HepG2 (cell line): ENCODE measurements at places on chromosomes 7 and 10. TPM values are rescaled to one million over a fixed set of nuclear protein-coding genes. Genes with fewer than 3 reads are reported as not detected.

EBF3 gene
- not detected in 2 replicates for total RNA-seq

PNLIPRP3 gene
- total RNA-seq, result not detected in 2 replicates

MYL10 gene
- not detected in 2 replicates for total RNA-seq

GSAP gene
- 15.6 and 34.6 TPM in 2 replicates for total RNA-seq

STOX1 gene
- total RNA-seq, result 6.0 and 9.4 TPM in 2 replicates

ASB13 gene
- 15.4 and 17.5 TPM in 2 replicates for total RNA-seq

SMC3 gene
- 48.0 and 85.7 TPM in 2 replicates for total RNA-seq

ZNF736 gene
- not detected in 2 replicates for total RNA-seq

CCDC7 gene
- total RNA-seq, result 0.93 and 1.8 TPM in 2 replicates

DNA sequence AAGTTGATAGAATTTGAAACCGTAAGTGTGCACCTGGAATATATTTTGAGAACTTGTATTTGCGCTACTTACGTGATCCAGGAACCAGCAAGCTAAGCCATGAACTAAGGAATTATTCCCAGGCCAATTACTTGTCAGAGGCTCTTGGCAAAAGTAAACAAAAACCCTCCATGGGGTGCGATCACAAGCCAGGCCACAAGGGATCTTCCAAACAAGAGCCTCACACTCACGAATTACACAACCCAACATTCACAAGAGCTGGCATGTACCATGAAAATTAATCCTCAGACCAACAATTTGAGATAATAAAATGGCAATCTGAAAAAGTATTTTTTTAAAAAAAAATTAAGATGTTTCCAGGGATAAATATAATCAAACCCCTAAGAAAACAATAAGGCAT is 467.0 kb upstream of the AKR1E2 start:
- DNase-seq, result no peak

DNA sequence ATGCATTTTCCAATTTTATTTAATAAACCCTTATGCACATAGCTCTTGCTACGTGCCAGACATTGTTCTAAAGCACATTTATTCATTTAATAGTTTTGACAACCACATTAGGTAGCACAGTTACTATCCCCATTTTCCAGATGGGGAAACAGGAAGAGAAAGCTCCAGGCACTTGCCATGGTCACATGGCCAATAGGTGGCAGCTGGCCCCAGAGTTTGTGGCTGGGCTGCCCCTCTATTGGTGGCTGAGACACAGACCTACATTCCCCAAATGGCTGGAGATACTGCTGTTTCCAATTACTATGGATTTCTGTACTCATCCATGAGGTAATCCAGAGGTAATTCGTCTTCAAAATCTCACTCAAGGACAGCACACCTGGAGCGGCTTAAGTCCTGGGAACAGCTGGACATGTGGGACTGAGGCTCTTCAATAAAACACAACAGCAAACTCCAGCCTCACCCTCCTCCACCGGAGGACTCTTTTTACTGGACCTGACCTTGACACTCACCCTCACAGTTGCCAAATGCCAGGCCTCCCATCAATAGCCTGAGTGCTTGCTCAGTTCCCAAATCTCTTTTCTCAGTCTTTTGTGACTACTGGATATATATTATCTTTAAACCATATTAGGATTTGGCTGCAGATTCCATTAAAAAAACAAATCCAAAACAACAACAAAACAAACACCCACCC is 106.1 kb downstream of the CLEC2L start:
- no peak for DNase-seq

DNA sequence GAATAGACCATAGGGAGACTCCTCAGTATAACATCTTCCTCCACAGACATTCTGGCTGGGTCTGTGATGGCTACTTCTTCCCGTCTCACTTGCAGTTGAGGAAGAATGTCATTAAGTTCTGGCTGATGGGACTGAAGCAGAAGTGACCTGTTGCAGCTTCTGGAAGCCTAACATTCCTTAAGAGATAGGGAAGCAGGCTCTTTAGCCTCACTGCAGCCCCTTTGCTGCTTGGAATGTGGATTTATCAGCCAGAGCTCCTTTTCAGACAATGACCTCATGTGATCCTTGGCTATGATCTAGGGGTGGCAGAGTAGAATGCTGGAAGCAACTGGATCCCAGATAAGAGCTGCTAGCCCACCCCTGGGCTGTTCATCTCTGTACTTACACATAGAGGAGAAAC is 142.5 kb downstream of the RNF216 start:
- no peak for DNase-seq

DNA sequence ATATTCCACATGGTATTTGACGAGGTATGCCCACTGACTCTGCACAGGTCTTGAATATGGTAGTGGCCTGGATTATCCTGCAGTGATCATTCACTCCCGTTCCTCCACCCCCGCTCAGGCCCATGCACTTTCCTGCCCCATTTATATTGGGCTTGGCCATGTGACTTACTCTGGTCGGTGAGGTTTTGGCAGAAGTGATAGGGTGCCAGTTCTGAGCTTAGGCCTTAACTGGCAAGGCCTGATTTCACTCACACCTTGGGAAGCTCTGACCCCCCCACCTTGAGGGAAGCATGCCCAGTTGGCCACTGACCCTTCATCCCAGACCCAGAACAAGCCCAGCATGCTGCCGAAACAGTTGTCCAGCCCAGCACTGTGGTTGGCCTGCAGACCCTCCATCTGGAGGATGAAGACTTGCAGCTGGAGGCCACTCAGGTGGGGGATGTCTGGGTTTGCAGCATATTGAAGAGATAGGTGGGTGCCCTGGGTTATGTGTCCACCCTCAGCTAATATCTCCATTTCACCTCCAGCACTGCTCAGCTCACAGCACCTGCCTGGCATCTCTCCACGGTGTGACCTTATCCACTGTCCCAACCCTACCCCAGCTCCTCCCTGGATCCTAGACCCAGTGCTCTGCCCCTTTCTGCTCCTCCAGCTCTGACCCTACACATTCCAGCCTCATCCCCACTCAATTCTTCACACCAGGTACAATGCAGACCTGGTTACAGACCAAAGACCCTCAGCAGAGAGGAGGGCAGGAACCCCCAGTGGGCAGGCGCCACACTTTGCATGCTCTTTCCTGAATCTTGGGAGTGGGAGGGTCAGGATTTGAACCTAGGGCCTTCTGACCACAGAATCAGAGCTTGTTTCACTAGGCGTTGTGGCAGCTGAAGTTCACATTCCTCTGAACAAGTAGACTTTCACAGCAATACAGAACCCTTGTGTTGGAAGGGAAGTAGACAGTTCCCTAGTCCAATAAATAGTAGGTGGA is 138.1 kb upstream of the CHST15 start:
- DNase-seq, result no peak

- no peak for DNase-seq
These were observed 136.9 kb upstream of the PRSS1 start for GRCh38 chr7:142612237-142612881.

GRCh38 chr10:93081318-93081717 is 7.6 kb downstream of the CYP26A1 start:
- DNase-seq, result no peak

GRCh38 chr7:8201846-8202441 is 60.0 kb downstream of the ICA1 start:
- DNase-seq, result no peak

DNA sequence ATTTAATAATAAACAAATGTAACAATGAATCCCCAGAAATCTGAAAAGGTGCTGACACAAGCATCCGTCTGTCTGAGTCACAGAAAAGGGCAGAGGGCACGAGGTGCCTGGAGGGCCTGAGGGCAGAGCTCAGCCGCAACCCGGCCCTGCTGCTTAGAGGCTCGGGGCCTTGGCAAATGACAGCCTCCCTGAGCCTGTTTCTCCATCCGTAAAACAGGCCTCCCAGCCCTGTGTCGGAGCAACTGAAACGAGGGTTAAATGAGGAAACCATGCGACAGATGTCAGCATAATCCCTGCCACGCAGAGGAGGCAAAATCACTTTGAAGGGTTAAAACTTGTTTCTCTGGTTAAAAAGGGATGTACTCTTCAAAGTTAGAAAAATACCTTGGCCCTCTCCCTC is 24.9 kb downstream of the NUDT1 start:
- DNase-seq, result no peak

- no peak for DNase-seq
These were observed 581.6 kb downstream of the TCERG1L start for GRCh38 chr10:130729876-130730275.

- no peak for DNase-seq
These were observed 83.3 kb downstream of the CUL2 start for GRCh38 chr10:35006836-35007235.

GRCh38 chr10:47300429-47300931 is 483 bp downstream of the GDF10 start:
- peak; percentile 7 for DNase-seq

DNA sequence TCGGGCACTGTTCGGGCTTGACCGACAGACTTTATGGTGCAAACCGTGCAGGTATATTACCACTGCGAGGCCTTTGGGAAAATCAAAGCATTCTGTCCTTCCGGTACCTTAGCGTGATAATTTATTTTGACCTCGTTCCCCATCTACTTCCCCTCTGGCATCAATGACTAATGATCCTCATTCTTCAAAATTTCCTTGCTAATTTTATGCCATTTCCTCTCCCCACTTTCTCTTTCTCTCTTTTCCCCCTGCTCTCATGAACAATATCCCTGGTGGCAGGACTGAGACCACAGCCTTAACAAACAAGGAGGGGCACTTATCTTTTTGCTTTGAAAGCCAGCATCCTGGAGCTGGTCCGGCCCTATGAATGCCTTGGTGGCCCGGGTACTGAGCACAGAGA is 210.6 kb downstream of the TCF7L2 start:
- no peak for DNase-seq

DNA sequence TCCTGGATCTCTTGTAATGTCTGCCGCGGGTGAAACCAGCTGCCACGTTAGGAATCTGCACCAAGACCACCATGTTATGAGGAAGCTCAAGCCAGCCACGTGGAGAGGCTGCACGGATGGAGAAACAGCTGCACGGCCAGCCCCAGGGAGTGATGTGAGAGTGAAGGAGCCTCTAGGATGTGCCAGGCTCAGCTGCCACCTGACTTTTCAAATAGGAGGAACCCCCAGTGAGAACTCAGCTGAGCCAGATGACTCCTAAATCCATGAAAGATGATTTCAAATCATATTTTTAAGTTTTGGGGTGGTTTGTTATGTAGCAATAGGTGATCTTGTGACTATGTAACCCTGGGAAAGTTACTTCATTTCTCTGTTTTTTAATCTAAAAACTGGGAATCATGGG is 71.7 kb downstream of the PRKAG2 start:
- DNase-seq, result no peak

DNA sequence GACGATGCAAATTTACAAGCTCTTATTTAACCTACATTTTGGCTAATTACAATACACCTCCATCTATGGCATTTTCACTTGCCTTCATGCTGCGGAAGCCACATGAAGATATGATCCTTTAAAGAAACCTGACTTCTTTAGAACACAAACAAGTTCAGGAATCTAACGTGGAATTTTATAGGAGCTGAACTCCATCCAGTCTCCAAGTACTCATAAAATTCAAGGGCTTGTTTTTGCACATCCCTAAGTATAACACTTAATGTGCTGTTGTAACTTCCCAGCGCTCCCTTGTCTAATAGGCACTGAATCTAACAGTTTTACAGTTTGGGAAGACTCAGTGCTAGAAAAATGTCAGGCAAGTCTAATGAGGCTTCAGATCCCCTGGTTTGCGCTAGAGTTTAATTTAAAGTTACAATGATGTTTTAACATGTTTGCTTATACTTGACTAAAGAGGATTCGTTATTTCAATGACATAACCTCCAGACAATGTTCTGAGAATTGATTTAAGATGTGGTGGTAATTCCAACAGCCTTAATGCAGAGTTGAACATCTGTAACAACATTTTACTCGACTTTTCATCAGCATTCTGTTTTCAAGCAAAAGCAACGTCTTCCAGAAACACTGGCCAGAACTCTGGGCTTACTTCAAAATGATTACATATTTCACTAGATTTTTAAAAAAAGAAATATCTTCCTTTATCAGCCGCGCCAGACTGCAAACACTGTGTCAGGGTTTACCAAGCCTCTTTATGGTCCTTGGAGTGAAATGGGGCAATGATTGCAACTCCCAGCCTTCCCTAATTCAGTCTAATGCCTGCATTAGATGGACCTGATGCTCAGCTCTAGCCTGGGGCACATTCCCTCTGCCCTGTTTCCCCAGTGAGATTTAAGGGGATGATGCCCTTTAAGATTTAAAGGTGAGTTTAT is 664.3 kb downstream of the KCNMA1 start:
- no peak for DNase-seq

DNA sequence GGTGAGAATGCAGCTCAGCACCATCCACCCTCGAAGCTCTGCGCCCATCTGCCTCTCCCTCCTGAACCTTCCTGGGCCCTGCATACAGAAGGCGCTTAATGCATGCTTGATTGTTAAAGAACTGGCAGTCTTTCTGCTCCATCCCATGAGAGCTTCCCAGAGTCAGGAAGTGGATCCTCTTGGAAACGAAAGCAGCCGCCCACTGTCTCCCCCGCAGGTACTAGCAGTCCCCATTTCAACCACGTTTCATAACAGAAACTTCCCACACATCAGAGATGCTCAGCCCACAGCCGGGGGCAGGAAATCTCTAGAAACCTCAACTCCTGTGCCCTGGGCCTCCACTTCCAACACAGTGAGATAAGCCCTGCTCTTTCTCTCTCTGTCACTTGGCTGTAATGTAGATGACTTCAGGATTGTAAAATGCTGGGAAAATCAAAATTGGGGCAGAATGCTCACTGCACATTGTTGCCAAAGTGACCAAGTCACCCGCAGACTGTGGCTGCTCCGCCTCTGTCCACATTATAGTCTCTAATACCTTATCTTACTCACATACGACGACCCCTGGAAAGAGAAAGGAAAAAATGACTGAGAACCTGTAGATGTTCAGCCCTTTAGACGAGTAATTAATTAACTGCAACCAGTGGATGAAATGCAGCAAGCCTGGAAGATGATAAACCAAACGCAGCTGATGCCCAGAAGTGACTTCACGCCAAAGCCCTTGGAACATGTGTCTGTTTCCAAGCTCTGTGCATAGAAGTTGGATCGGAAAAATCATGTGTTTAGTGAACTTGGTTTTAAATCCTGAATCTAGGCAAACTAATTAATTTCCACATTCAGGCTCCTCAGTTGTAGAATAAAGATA is 28.5 kb downstream of the GSDME start:
- no peak for DNase-seq

DNA sequence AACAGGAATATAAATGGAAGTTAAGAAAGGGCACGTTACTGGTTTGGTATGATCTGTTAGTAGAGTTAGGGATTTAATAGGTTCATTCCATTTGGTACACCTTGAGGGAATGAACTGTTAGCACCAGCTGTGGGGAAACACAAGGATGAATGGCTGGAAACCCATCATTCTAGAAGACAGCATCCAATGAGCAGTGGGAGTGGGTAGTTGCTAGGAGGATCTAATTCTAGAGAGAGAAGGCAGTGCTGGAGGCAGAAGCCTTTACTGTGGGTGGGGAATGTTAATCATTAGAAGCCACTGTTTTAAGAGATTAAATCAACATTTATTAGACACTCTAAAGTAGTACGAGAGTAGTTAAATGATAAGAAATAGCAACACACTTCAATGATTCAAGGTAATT is 15.5 kb upstream of the GPR15LG start:
- DNase-seq, result no peak

- no peak for DNase-seq
These were observed 241.7 kb downstream of the GATA3 start for GRCh38 chr10:8296090-8296733.

- no peak for DNase-seq
These were observed 64.5 kb downstream of the MCMBP start for GRCh38 chr10:119807960-119808697.
